AG09319 (cell line): ENCODE measurements at places on chromosomes 12 and 14.
A peak's percentile ranks its signal among the peaks of the same experiment; 100 is the strongest.

DNA sequence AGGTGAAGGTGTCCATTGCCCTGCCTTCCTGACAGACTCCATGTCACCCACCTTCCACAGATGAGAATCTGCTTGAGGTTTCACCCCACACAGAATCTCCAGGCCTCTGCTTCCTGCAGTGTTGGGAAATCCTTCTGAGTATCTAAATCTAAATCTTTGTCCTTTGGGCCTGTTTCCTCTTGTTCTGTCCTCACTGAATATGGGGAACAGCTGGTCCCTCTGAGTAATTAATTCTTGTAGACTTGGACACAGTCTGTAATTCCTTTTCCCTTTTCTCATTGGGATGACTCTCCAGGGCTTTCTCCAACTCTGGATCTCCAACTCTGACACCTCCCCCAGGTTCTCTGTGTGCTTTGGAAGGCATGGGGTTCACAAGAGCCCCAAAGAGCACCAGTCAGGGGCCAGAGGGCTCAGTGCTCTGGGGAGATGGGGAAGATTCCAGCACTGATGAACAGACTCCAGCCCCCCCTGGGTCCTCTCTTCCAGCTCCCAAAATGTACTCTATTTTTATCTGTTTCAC lies 2.3 kb upstream of the ACVRL1 start:
- no peak for DNase-seq

- DNase-seq = no peak
These were observed 5.8 kb downstream of the TMEM253 start for GRCh38 chr14:21106498-21107282.

- DNase-seq = no peak
These were observed 12.6 kb downstream of the SLC25A29 start for GRCh38 chr14:100293497-100294212.

GRCh38 chr14:75470238-75470797 lies 42.5 kb downstream of the JDP2 start:
- no peak for DNase-seq

DNA sequence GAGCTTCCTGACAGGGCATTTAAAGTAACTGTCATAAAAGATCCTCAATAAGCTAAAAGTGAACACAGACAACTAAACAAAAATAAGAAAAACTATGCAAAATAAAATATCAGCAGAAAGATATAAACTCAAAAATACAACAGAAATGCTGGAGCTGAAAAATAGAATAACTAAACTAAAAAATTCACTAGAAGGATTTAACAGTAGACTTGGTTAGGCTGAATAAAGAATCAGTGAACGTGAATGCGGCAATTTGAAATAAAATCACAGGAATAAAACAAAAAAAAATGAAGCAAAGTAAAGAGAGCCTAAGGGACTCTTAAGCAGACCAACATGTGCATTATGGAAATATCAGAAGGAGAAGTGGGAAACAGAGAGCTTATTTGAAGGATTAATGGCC lies 74.6 kb downstream of the EGLN3 start:
- no peak for DNase-seq

DNA sequence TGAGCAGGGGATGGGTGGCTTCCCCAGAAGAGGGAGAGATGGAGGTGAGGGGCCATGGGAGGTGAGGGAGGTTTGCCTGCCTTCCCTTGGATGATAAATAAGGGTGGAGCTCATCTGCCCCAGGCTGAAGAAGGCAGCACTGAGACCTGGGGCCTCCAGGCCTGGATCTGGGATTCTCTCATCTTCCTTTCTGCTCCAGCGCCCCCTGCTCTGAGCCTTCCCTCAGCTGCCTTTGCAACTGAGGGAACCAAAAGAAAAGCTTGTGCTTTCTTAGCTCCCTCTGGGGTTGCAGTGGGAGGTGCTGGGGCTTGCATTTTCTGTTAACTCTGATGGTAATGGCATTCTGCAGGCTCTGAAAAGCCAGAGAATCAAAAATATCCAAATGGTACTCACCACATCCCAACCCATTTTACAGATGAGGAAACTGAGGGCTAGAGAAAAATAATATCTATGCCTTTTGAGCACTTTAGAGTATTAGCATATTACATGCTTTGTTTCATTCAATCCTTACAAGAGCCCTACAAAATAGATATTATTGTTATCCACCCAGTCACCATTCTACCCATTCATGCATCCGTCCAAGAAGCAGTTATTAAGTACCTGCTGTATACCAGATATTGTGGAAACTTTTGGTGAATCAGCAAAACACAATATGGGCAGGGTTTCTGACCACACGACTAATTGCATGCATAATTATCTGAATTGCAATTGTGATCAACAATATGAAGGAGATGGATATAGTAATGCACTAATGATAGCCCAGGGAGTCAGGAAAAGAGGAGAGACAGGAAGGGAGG lies 102.2 kb downstream of the WSCD2 start:
- no peak for DNase-seq

GRCh38 chr12:128269181-128269591 lies 2.2 kb downstream of the TMEM132C start:
- no peak for DNase-seq

DNA sequence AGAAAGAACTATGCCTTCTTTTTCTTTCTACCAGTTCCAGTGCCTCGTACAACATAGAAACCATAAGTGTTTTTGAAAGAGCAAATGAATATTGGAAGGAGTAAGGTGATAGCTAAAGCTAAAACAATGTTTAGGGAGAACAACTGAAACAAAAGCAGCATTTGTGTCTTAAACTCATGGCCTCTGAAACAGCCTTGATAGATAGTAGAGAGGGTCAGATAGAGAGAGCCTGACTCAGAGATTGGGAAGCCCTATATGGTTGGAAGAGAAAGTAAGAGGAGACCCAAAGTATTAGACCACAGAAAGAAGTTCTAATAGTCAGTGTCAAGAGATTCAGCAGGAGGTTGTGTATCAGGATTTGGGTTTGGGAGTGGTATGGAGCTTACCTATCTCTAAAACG lies 79.6 kb upstream of the IFNG-AS1 start:
- DNase-seq = no peak

- no peak for DNase-seq
These were observed 27.5 kb upstream of the HNF1A start for GRCh38 chr12:120950807-120951206.

DNA sequence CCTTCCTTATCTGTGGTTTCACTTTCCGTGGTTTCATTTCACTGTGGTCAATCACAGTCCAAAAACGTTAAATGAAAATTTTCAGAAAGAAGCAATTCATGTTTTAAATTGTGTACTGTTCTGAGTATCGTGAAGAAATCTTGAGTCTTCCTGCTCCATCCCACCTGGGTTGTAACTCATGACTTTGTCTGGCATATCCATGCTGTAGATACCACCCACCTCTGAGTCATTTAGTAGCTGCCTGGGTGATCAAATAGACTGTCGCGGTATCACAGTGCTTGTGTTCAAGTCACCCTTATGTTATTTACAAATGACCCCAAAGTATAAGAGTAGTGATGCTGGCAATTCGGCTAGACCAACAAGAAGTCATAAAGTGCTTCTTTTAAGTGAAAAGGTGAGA lies 521.2 kb downstream of the AACS start:
- DNase-seq = no peak

DNA sequence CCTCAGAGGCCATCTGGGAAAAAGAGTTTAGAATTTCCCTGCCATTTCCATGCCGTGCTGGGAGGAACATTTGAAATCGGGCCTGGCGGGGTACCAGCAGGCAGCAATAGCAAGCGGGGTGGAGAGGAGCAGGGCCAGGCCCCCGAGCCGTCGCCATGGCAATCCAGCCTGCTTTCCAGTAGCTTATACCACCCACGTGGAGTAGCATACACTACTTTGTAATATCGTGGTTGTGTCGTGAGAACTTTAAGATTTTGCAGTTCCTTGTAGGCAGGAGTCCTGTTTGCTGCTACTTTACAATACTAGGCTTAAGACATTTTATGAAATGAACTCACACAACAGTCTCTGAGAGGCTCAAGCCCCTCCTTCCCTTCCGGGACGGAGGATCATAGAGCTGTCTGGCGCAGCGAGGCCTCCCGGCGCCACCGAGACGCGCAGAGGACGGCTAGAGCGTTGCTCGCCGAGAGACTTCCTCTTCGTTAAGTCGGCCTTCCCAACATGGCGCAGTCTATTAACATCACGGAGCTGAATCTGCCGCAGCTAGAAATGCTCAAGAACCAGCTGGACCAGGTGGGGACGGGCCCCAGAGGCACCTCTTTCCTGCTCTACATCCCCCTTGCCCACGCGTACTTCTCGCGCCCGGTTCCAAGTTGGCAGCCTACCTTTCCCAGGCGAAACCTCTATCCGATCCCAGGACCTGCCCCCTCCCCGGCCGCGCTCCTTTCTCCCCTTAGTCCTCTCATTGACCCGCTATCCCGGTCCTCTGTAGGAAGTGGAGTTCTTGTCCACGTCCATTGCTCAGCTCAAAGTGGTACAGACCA lies at the start of gene PFDN5:
PFDN5 (plus strand) TSS at position 473 of the 821 bp plus-strand sequence; CDS start at position 499, 26 bp downstream.
- peak; percentile 78 for DNase-seq

DNA sequence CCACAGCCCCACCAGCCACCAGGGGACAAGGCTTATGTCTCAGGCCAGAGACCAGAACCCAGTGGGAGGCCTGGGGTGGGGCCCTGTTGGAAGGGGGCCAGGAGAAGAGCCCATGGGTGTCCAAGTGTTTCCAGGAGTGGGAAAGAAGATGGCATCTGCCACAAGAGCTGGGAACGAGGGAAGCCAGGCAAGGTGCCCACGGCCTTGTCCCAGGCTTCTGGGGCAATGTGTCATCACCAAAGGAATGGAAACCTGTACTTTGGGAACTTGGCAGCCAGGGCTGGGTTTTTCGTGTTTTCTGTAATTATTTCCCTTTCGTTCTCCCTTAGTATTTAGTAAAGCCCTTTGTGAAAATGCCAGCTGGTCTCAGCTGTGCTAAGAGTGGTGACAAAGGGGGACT lies 5.3 kb upstream of the PGF start:
- DNase-seq = no peak

GRCh38 chr12:93960521-93960920 lies 187.9 kb upstream of the PLXNC1 start:
- DNase-seq = no peak

DNA sequence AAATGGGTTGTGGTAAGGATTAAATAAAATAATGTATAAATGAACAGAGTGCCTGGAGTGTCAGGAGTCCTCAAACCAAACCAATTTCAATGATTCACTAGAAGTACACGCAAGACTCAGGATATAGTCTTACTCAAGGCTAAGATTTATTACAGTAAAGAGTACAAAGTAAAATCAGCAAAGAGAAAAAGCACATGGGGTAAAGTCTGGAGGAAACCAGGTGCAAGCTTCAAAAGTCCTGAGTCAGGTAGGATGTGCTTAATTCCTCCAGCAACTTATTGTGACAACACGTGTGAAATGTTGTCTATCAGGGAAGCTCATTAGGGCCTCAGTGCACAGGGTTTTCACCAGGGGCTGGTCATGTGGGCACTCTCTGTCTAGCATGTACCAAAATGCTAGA lies 105.8 kb upstream of the NAP1L1 start:
- DNase-seq = no peak

DNA sequence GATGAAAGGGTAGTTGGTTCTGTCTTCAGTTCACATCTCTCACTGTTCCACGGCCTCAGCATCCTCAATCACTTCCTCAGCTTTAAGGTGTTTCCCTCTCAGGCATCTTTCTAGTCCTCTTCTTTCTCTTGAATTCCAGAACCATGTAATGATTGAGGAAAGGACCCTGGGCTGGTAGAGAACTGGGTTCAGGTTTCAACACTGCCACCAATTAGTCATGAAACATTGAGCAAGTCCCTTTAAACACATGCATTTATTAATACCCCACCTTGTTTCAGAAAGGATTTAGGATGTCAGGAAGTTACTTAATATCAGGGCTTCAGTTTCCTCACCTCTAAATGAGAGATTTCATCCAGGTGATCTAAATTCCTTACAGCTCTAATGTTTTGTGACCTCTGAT lies 7.2 kb downstream of the DMAC2L start:
- no peak for DNase-seq

GRCh38 chr12:32423559-32423958 lies 24.2 kb downstream of the FGD4 start:
- DNase-seq = no peak

- DNase-seq = no peak
These were observed 30.7 kb downstream of the SNRNP35 start for GRCh38 chr12:123488539-123489230.

DNA sequence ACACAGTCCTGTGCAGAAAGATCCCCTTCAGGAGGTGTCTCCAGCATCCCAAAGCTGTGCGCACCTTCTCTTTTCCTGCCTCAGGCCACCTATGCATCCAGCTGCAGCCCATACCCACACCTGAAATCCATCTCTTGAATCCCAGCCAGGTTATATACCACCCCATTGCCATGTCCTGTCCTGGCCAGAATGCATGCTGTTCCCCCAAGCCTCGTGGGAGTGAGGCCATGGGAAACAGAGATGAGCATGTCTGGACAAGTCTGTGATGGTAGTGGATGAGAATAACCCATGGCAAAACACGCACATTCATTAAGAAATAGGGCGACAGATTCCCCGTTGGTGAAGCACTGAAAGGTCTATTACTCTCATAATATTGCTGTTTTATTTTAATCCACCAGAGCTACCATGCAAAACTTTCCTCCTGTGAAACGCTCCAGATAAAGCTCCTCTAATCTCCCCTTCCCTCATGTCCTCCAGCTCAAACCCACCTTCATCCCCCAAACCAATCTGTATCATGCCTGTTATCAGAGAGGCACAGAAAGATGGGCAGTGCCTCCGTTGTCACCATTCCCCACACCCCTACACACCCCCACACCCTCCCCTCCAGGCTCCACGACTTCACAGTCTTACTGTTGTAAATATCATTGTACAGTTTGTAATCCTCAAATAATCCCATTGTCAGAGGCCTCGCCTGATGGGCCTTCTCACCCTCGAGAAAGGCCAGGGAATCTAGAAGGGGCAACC lies 97.5 kb upstream of the FKBP4 start:
- no peak for DNase-seq

DNA sequence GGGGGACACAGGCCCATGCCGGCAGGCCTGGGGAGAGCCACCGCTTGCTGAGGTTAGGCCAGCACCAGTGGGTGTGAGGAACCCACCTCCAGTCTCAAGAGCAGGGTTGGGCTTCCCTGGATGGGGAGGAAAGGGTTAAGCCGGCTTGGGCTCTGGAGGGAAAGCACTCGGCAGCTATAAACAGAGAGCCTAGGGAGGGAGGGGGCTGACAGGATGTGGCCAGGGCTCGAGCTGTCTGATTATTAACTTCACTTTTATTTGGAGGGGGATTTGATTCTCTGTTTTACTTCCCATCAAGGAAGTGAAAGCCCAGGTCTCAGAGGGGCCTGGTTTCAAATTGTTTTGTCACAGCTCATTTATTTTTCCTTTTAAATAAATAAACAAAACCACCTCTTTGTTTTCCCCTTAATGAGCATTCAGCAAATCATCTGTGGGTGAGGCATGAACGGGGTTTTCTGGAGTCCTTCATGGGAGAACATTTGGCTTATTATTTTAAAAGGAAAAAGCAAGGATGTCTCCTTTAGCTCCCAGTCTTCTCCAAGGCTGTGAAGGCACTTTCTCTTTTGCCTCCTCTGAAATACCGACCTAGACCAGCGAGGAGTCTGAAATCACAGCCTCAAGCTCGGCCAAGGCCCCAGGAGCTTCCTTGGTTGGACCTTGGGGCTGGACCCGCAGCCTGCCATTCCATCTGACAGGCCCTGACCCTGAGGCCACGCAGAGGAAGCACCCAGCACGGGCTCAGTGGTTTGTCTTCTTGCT lies 21.9 kb upstream of the ZFP36L1 start:
- DNase-seq = no peak

- DNase-seq = peak; percentile 7
These were observed 3.5 kb downstream of the TGM1 start for GRCh38 chr14:24259282-24260025.
